Stimulated activated CD8-positive, alpha-beta memory T cell treated with anti-CD3 and anti-CD28 coated beads, Interleukin-2, amount 100 ng/mL, for 1 hour (primary cell): ENCODE measurements at places on chromosomes 7 and 10.

GRCh38 chr10:6035931-6036575, 26.1 kb downstream of the IL2RA start:
- no peak for DNase-seq

- DNase-seq = no peak
Observed at GRCh38 chr10:100175875-100176274, 10.0 kb downstream of the ERLIN1 start.

DNA sequence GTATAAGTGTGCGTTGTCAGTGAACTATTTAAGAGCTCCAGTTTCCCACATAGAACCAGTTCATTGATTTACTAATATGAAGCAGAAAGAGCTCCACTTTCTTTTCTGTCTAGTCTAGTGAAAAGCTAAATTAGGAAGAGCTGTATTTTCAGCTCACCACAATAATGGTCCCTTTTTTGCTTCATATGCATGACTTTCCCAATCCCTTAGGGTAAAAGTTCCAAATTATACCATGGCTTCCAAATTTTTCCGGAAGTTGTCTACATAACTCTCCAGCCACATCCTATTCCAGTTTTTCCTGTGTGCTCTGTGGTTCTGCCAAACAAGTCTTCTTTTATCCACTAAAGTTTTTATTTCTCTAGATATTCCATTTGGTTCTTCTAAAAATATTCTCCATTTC, 685.2 kb downstream of the REEP3 start:
- DNase-seq = no peak

GRCh38 chr7:159030490-159031134, 114.1 kb downstream of the VIPR2 start:
- DNase-seq = no peak

GRCh38 chr10:122475591-122476332, 14.4 kb downstream of the HTRA1 start:
- DNase-seq = no peak

DNA sequence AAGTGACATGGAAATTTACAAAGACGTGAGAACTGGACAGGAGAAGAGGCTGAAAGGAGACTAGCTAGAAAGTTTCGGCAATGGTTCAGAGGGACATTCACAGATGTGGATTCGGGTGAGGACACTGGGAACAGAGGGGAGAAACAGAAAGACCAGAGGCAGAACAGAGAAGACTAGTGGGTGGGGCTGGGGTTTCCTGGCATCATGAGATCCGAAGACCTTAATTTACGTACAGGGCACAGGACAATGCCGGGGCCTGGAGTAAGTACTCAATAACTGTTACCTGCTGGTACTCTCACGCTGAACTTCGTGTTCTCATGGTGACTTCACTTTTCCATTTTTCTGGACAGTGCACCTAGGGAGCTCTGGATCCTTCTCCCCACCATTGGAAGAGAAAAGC, 53.5 kb downstream of the VOPP1 start:
- no peak for DNase-seq

DNA sequence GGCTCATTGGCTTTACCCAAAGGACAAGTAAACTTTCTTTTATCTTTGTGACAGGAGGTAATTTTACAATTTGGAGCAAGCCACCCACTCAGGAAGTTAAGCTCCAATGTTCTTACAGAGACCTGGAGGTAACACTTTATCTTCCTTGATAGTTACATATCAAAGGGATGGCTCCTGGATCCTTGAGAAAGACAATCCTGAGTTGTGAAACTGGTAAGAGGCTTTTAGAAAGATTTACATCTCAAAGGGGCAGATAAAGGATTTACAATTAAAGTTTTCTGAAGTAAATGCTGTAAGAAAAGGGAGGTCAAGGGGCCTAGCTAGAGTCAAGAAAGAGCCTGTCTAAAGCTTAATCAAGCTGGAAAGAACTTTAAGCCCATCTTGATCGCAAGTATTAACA, 124.4 kb upstream of the ZNF804B start:
- no peak for DNase-seq

- DNase-seq = no peak
Observed at GRCh38 chr7:107609811-107610261, 29.8 kb downstream of the BCAP29 start.

DNA sequence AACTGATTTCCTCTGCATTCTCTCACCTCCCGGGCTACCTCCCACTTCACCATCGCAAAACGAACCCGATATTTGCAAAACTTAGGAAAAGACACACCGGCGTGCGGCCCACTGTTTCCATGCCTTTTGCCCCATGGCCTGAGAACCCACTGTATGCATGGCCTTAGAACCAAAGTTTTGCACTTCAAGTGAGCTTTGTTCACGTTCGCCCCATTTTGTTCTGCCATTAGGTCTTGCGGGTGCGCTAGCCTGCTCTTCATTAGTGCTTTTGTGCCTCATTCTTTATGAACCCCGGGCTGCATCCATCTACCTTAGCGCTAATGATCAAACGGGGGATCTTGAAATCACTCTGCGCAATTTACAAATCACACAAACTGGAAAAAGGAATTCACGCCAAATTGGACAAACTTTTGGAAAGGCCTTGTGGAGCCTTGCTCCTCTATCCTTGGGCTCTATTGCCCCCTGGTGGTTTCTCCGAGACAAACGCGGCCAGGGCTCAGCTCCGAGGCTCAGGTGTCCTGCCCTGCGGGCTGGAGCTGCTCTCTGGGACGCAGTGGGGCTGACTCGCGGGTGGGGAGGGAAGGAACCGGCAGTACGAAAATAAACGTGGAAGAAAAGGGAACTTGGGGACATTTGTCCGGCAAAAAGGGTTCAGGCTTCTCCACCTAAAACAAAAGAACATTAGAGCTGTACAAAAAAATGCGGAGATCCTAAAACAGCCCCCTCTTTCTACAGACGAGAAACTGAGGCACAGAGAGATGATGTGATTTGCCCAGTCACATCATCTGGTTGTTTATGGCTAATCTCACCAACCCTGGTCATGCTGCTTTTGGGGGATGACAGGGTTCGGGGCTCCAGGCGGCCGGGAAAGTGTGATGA, 300.4 kb upstream of the NFE2L3 start:
- no peak for DNase-seq

DNA sequence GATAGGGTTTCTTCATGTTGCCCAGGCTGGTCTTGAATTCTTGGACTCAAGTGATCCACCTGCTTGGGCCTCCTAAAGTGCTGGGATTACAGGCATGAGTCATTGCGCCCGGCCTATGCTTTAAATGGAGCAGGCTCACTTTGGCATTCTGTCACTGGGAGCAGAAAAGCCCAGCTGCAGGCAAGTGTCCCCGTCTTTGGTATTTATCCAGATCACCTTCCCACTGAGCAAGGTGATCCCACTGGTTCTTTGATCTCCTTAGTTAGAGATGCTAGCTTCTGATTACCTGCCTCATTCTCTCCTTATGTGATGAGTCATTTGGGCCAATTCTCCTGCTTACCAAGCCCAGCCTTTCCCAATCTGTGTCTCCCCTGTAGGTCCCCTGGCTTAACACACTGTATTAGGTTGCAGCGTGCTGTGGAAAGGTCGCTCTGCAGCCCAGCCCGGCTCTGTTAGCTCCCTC, 39.3 kb downstream of the SPDYE5 start:
- DNase-seq = no peak

GRCh38 chr7:3482147-3482921, 181.3 kb downstream of the SDK1 start:
- DNase-seq = no peak

DNA sequence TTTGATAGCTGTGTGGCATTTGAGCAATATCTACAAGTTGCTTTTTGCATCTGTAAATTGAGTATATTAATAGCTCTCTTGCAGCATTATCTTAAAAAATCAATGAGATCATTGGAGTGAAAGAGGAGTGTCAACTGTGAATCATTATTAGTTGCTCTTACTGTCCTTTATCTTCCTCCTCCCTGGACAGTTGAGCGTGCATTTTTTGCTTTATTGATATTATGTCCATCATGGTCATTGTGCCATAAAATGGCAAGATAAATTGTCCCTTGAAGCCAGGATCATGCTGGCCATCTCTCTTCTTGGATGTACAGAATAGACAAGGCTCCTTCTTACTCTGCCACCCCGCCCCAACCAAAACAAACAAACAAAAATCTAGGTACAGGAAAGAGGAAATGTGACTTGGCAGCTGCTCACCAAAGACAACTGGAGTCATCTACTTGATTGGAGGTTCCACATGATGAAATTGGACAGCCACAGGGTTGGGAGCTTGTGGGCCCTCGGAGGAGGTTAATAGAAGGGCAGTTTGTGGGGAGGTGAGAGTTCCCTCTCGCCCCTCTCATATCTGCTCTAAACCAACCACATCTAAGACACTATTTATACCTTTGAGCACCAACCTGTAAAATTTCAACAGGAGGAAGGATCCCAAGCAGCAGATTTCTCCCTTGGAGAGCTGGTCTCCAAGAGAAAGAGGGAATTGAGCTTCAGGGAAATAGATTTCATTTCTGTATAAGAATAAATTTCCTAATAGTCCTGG, 252.7 kb downstream of the SKIDA1 start:
- no peak for DNase-seq

DNA sequence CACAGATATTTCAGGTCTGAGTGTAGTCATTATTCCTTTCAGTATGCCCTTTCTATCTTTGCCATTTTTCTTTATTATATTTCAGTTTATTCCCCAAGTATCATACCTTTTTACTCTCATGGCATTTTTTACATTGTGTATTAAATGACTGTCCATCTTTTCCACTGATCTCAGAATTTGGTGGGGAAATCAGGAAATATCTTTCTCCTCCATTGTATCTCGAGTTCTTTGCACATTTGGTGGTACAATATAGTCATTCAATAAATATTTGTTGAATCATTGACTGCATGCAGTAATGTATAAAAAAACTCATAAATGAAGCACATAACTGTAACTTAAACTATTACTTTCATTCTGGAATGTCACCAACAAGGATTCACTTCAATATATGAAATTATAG, 354.7 kb downstream of the HGF start:
- DNase-seq = no peak

DNA sequence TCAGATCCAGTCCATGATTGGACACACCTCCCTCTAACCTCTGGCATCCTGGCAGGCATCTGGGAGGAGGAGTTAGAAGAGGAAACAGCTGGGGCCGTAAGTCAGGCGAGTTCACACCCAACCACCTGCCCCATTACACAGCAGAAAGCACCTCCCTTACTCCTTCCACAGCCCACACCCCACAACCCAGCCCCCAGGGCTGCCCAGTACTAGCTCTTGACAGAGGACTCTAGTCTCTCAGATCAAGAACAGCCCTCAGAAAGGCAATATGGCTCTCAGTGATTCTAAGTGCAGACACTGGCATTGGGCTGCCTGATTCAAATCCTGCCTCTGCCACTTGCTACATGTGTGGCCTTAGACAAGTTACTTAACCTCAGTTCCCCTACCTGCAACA, 34.1 kb downstream of the KCNMA1 start:
- no peak for DNase-seq

GRCh38 chr10:62858364-62858763, 42.2 kb upstream of the EGR2 start:
- no peak for DNase-seq

DNA sequence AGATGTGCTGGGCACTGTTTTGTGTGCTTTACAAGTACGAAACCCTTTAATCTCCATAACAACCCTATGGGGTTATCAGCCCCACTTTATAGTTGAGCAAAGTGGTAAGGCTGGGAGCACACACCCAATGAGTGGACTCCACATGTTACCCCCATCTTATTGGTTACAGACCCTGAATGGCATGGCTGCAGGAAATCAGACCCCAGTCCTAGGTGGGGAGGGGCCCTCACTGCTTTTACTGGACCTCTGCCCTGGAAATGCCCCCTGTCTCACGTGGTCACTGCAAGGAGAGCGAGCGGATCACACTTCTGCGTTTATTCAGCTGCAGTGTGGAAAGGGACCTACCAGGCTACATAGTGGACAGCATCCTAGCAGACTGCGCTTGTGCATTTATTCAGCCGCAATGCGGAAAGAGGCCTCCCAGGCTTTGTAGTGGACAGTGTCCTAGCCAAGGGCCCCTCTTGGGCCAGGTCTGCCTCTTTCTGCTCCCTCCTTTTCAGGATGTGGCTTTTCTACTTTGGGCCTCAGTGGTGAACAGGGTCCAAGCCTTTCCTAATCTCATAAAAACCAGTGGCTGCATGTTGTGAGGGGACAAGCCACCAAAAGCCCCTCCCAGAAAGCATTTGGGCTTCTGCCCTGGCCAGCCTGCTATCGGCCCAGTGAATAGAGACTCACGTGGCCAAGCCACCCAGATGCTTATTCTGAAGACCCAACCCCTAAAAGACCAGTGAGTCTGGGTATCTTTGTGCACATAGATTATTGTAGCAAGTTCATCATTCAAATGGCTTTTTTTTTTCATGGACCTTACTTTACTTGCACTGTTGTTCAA, 405.7 kb upstream of the RNF32 start:
- no peak for DNase-seq

DNA sequence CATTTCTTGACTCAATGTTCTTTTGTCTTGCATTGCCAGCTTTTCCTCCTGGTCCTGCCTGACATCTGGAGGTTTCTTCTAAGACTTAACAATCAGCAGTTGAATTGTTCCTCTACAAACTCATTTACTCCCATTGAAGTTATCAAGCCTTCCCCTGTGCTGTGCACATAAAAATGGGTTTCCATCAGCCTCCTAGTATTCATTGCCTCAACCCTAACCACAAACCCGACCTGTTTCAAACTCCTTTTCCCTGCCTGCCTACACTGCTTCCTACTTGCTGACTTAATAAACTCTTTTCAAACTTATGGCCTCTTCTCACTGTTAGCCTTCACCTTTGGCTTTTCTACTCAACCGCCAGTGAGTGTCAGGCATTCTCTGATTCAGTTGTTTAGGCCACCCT, 9.4 kb upstream of the CDK6 start:
- DNase-seq = no peak

DNA sequence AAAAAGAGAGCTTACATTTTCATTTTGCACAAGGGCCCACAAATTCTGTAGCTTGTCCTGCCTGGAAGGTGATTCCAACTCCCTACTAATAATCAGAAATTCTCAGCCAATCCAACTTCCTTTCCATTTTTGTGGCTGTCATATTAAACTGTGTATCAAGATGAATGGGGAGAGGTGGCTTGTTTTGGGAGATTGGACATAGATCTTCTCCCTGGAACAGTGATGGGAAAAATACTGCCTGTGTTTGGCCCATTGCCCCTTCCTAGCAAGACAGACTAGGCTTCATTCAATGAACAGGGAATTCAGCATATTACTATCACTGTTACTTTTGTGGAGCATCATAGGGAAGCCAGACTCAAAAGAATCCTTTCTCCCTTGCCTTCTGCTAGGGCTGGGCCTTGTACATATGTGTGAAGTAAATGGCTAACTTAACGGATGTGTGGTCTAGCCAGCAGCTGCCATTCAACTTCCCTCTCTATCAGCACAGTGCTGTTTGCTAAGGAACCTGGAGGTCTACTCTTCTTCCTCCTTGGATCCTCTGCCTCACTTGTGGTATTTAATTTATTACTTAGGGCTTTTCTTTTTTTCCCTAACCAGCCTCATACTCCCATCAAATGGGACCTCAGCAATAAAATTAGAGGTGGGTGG, 326.0 kb downstream of the BICC1 start:
- no peak for DNase-seq

- DNase-seq = no peak
Observed at GRCh38 chr10:50224330-50224952, 26.9 kb downstream of the ASAH2 start.
